Upper lobe of right lung (tissue), 1 donor: ENCODE measurements at places on chromosomes 1 and 21. TPM values are rescaled to one million over a fixed set of nuclear protein-coding genes. Genes with fewer than 3 reads are reported as not detected.
A peak's percentile ranks its signal among the peaks of the same experiment; 100 is the strongest.

ABCA4 gene
- 1.4 TPM for total RNA-seq

OR6N1 gene
- 2.3 TPM for total RNA-seq

SLC44A5 gene
- total RNA-seq: 0.55 TPM

DNA sequence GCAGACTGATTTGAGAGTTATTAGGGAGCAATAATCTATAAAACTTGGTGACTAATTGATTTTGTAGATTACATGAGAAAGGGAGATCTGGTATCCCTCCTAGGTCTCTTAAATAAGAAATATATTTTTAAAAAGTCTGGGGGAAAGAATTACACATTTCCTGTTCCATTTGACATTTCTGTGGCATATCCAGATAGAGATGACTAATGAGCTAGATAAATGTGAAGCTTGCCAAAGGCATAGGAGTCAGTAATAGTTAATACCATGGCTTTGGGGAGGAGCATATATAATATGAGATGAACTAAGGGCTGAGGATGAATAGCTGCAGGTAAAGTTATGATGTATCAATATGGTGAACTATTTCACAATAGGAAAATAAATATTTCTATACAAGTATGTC, 663.7 kb downstream of the PTPRC start:
- DNase-seq: no peak

DNA sequence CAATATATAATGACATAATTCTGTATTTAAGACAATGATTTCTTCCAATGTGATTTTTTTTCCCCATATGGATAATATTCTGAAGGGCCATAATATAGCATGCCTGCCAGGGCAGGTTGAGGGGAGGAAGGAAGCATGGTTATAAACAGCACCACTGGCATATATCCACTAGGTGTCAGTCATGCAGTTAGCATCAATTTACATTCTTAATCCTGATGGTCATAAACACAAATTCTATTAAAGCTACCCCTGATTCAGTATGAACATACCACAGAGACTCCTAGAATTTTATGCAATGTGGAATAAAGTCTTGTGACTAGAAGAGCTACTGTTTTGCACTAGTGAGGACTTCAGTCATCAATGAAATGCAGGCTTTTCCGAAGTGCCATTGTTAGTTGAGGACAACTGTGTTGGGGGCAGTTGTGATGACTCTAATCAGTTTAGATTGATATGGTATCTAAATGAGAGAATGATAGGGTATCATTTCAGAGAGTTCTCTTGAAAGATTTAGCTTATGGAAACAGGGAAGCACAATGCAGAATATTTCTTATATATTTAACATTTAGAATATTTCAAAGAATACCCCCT, 342.7 kb upstream of the NR5A2 start:
- no peak for DNase-seq

LAMC2 gene
- total RNA-seq: 42.2 TPM

DNA sequence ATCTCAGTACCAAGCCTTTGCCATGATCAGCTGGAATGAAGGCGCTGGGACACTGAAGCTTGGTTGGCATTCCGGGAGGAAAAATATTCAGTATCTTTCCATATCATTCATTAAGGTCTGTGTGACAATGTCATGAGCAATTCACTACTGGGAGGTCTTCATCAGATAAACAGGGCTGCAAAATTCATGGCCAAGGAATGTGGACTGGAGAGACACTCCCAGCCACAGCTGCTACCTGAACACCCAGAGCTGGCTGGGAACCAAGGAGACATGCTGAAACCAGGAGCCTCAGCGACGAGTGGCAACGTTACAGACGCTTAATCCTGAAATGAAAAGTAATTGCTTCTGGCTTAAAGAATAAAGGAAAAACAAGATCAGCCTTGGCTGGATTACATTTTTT, 30.6 kb upstream of the DDAH1 start:
- DNase-seq: peak; percentile 68

DNA sequence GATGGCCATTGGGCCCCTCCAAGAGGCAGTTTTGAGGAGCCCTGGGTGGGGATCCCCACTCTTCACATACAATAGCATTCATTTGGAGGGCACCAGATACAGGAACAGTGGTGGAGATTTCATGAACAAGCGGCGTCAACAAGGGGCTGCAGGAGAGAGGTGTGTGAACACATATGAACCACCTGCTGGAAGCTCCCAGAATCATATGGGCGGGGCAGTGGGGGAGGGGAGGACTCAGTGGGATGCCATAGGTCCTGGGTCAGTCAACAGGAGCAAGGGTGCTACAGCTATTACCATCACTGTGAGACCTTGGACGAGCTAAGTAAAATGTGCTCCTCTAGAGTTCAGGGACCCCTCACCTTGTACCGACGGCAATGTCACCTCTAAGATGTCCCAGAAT, 100.4 kb upstream of the IRF2BP2 start:
- DNase-seq: no peak

GRCh38 chr1:28890435-28890834, 23.9 kb upstream of the EPB41 start:
- DNase-seq: no peak

GRCh38 chr1:244087611-244088010, 36.5 kb downstream of the ZBTB18 start:
- DNase-seq: no peak

DNA sequence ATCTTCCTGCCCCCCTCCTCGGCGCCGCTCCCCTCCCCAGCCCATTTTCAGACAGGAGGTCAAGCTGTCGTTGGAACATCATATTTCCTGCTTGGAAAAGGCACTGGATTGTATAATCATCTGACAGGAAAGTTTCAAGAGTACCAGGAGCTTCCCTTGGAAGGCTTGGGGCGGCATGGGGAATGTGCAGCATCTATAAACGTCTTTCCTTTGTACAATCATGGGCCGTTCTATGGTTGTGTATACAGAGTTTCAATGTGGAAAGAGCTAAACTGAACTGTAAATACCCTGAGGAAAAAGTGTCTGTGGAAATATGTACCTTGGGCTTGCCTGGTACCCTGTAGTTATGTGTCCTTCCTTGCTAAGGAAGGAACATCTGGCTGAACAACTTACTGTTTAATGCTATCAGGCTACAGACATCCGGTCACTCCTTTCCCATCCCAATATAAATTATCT, 368.1 kb upstream of the ADGRL2 start:
- DNase-seq: no peak

DNA sequence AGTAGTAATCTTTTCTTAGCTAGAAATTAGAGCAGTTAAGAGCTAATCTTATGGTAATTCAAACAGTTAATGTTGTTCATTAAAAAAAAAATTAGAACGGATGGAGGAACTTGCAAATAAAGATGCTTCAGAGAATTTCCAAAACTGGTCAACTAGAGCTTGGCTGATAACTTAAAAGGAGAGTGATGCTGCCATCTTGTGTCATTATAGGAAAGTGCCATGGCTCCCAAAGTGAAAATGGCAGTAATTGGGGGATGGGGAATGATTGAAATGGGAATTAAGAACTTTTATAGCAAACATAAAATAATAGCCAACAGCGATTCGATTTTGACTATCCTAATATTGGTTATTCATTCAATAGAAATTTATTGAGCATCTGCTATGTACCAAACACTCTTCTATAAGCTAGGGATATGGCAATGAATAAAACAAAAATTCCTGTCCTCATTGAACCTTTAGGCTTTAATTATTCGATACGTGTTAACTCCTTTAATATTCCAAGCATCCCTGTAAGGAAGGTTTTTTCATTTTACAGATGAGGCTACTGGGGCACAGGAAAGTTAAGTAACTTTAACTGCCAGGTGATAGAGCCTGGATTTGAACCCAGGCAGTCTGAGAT, 5.7 kb upstream of the PLPP3 start:
- DNase-seq: no peak

GRCh38 chr1:19325958-19326747, 14.0 kb downstream of the SLC66A1 start:
- DNase-seq: no peak
